Pancreas (tissue), 10 donors: ENCODE measurements at places on chromosomes 7 and 10. TPM values are rescaled to one million over a fixed set of nuclear protein-coding genes. Genes with fewer than 3 reads are reported as not detected.

Gene ATOH7
- 0.11 TPM for polyA plus RNA-seq

Gene ICA1
- polyA plus RNA-seq = 35.8 TPM

GRCh38 chr7:37283716-37284115 is 164.9 kb downstream of the ELMO1 start:
- H3K27me3 ChIP-seq = no peaks in the 10 kb centered on the region
- no peaks in the 10 kb centered on the region for H3K4me1 ChIP-seq
- H3K4me3 ChIP-seq = no peak overlapping the region
- DNase-seq = no peak

DNA sequence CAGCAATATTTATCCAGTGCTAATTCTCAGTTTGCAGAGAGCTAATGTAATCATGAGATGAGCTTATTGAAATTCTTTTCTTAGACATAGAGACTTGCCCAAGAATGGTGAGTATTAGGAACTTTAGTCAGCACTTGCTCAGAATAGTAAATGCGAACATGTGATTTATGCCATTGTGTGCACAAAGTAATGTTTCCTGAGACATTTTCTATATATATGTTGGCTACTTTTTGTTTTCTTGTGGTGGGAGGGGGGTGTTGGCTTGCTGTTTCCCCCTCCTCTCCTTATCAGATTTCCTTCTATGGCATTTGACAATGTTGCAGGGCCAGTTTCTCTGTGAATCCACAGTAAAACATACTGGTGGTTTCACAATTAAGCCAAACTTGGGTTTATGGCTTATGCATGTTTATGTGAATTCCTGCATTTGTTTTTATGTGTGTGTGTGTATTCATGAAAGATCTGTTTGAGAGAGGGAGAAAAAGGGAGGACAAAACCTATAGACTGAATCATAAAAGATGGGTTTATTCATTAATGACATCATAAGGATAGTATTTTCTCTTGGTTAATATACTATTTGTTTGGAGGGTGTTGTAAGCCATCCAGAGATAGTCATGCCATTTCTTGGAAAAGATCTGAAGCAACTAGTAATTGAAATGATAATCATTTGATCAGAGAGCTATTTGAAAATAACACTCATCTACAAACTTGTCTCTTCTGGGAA is 36.3 kb downstream of the ARID5B start:
- no peaks in the 10 kb centered on the region for H3K36me3 ChIP-seq
- H3K27ac ChIP-seq = no peak overlapping the region
- H3K4me3 ChIP-seq = no peak overlapping the region
- no peaks in the 10 kb centered on the region for H3K27me3 ChIP-seq
- H3K4me1 ChIP-seq = peaks cover 28% of the 10 kb centered on the region

DNA sequence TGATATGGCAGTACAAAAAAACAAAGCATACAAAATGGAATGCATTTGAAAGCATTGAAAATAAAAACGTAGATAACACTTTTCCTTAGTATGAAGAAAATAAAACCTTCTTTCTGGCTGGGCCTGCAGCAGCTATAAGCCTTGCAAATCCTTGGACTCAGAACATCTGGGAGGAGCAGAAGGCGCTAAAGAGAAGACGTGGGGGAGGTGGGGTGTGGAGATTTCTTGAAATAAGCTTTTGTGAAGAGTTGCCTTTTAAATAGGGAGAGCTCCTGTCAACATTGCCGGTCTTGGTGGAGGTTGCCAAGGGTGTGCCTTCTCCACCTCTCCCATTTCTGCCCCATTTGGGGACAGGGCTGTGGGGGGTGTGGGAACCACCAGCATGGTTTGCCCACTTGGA is 128.7 kb downstream of the TMEM178B start:
- H3K4me1 ChIP-seq = no peaks in the 10 kb centered on the region
- H3K27me3 ChIP-seq = no peaks in the 10 kb centered on the region
- H3K36me3 ChIP-seq = no peaks in the 10 kb centered on the region
- no peak overlapping the region for H3K27ac ChIP-seq

DNA sequence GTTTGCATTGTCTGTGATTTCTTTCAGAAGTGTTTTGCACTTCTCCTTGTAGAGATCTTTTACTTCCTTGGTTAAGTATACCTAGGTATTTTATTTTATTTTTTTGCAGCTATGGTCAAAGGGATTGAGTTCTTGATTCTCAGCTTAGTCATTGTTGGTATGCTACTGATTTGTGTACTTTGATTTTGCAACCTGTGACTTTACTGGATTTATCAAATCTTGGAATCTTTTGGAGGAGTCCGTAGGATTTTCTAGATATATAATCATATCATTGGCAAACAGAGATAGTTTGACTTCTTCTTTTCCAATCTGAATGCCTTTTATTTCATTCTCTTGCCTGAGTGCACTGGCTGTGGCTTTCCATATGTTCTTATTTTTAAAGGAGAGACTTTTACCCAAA is 41.9 kb downstream of the CCSER2 start:
- no peak overlapping the region for H3K27ac ChIP-seq
- peaks cover 11% of the 10 kb centered on the region for H3K36me3 ChIP-seq
- H3K4me1 ChIP-seq = peaks cover 7% of the 10 kb centered on the region
- no peak for DNase-seq
